Dermis microvascular lymphatic vessel endothelial cell (primary cell): ENCODE measurements at places on chromosomes 6 and 20.

GRCh38 chr6:1439349-1439748 lies 50.0 kb downstream of the FOXF2 start:
- no peak for DNase-seq

DNA sequence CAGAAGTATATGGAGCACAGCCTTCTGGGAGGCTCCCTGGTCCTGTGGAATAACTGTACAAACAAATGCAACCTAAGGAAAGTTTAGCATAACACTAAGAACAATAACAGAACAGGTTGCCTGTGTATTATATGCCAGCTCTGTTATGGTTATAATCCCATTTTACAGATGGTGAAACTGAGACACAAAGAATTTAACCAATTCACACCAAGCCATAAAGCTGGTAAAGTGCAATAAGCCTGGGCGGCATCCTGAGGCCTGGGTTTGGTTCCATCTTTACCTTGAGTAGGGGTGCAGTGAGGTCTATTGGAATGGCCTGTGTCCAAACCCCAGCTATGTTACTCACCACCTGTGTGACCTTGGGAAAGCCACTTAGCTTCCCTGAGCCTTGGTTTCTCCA lies 14.7 kb upstream of the PACSIN1 start:
- no peak for DNase-seq

GRCh38 chr20:50855498-50856474 lies 60.9 kb downstream of the BCAS4 start:
- no peak for DNase-seq

GRCh38 chr6:129790785-129791184 lies 70.3 kb downstream of the TMEM244 start:
- no peak for DNase-seq

DNA sequence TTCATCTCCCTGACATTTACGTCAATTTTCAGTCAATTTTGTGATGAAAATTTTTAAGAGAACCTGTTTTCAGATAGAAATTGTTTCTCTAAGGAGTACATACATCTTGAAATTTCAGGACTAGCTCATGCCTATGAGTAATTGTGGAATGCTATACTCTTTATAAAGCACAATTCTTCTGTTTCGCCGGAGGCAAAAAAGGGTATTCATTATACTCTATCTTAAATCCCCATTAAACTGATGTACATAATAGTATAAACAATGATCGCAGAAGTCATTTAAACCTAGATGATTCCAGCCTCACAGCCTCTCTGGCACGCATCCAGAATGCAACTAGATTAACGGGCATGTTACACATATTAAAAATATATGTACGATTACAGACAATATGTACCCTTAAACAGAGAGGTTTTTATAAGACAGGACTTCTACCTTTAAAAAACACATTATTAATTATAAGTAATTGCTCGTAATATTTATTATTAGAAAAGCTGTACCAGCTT lies 62.6 kb downstream of the NRSN1 start:
- DNase-seq, result no peak

DNA sequence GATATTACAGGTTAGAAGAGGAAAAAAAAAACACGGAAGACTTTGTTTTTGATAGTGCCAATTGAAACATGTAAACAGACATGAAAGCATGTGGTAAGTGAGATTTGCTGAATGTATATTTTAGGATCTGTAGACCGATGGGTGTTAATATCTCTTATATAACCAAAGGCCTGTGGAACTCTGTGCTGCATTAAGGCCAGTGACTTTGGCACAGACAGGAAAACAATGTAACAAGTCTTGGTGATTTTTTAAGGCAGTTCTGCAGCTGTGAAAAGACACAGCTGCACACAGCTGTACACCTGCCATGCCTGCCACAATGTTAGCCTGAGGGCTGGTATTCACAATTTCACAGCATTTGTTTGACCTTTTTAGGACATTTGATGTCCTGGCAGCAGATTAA lies 6.1 kb downstream of the SOBP start:
- DNase-seq, result no peak

GRCh38 chr6:66376001-66376400 lies 669.0 kb upstream of the EYS start:
- DNase-seq, result no peak
